Fibroblast of skin of back (primary cell): ENCODE measurements at places on chromosomes 2 and 18.

GRCh38 chr2:113886479-113887008 is 3.3 kb upstream of the ACTR3 start:
- peak; percentile 94 for DNase-seq

- no peak for DNase-seq
These were observed 168.4 kb upstream of the HAAO start for GRCh38 chr2:42960842-42961180.

GRCh38 chr2:112493858-112494648 is 12.1 kb downstream of the TTL start:
- DNase-seq: peak; percentile 91

DNA sequence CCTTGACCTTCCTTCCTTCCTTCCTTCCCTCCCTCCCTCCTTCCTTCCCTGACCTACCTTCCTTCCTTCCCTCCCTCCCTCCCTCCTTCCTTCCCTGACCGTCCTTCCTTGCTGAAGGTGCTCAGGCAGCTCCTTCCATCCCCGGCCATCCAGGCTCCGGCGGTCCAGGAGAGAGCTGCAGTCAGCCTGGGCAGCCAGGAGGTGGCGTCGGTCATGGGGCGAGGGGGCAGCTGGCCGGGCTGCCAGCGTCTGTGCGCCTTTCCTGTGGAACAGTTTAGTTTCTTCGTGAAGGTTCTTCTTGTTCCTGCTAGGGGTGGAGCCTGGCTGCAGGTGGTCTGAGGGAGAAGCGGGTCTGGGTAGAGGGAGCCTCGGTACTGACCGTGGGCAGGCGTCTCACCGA is 15.7 kb downstream of the GPR35 start:
- peak; percentile 28 for DNase-seq

DNA sequence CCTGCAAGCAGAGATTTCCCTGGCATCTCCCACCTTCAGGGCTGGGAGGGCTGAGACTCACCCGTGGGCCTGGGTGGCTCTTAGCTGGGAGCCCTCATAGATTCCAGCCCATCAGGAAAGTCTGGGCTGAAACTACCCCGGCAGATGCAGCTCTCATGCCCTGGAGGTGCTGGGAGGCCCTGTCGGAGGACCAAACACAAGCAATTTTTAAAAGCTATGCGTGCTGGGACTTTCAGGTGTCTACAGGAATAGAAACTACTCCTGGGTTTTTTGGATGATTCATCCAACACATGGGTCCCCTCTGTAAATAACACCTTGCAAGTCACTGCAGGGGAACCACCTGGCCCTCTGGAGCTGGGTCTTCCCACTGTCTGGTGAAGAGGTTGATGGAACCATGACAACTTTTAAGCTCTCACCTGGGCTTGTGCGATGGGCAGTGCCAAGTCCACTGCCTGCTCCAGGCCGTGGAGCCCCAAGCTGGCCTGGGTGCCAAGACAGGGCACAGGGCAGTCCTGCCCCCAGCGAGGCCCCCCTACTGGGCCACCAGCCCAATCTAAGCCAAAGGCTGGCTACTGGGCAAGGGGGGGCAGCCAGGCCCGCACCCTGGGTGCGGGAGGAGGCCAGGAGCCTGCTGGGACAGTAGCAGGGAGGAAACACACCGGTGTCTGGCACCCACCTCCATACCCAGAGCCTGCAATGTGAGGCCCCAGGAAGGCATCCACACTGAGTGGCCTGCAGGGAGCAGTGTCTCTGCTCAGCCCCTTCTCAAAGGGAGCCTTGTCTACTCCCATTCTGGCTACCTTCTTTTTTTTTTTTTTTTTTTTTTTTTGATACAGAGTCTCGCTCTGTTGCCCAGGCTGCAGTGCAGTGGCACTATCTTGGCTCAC is 1.1 kb upstream of the GPR55 start:
- no peak for DNase-seq

- DNase-seq: no peak
These were observed 32.9 kb downstream of the HDLBP start for GRCh38 chr2:241282555-241282954.

DNA sequence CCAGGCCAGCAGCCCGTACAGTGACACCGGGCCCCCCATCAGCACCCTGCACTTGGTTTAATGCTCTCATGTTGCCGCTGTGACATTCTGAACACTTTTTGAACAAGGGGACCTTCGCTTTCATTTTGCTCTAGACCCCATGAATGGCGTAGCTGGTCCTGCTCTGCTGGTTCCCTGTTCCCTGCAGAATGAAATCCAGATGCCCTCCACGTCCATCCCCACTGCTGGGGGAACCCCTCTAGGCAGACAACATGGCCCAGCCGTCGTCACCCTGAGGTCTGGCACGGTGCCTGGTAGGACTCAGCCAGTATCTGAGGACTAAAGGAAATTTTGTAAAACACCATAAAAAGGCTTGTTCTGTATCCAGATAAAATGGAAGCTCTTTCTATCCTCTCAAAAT is 128.6 kb downstream of the KCTD1 start:
- peak; percentile 26 for DNase-seq

DNA sequence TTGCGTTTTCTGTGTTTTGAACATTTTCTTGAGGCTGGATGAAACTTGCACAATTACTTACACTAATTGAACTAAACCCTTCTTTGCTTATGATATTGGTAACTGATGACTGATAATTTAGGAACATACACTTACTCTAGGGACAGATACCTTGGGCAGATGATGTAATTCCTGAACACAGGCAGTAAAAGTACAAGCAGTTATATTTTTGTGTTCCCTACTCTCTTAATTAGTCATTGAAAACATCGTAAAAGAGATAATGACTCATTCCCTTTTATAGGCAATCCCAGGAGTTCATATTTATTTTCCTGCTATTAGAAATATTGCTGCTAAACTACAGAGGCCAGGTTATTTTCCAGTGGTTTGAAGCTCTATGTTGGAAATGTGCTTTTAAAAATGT is 46.4 kb downstream of the CCDC85A start:
- no peak for DNase-seq

GRCh38 chr2:65767946-65768345 is 335.5 kb upstream of the SPRED2 start:
- DNase-seq: no peak

DNA sequence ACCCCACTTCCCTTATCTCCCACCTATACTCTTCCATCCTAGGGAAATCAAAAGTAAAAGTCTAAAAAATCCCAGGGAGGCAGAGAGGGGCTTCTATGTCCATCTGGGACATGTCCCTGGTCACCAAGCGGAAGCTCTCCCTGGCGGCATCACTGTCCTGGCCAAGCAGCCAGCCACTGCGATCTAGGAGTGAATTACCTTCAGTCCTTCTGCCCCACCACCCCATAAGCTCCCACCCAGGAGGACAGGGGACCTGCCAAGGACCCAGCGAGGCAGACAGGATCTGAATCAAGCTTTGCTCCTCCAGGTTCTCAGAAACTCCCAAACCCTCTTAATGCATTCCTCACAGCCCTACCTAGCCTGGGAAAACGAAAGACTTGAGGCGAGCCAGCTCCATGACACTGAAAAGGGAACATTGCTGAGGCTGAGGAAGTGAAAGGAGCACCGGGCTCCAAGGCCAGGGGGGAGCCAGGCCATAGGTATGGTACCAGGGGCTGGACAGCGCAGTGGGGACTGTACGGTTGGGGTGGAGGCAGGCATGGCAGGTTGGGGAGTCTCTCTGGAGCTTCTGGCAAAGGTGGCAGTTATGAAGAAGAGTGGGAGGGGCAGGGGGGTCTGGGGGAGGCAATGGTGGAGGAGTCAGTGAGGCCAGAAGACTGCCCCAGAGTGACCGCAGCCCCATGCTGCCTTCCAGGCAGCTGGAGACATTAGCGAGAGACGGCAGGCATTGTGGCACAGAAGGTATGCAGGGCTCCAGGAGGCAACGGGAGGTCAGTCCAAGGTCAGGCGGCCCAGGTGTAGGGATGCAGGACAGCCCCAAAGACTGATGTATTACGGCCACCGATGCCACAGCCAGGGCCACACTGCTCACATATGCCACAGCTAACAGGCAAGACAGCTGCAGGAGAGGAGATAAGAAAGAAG is 2.7 kb upstream of the SLC23A3 start:
- DNase-seq: no peak

DNA sequence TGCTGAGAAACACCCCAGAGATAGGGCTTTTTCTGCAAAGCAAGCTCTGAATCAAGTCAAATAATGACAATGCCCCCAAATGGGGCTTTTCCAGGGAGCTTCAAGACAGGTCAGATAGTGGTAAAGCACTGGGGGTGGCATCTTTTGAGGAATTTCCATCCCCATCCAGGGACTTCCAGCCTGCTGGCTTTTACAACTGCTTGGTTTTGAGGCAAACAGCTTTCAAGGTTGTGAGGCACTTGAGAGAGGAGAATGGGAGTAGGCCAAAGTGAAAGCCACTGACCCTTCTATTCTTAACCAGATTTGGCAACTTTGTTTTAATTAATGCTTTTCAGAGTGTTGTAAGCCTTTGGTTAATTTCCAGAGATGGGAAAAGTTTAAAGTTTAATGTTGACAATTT is 762.0 kb upstream of the POU3F3 start:
- no peak for DNase-seq

DNA sequence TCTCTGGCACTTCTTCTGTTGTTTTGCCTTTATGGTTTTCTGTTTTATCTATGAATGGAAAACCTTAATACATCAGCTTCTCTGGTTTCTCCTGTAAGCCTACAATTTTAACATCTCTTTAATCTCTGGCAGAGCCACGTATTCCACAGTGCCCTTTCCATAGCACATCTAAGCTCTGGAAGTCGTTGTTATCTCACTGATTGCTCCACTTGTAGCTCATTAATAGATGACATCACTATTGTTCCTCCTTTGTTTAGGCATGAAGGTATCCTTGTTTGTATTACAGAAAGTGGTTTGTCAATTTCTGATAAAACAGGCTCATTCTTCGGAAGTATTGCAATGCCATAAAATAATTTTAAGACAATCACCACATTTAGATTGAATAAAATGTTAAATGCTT is 185.2 kb downstream of the ZNF804A start:
- DNase-seq: no peak

DNA sequence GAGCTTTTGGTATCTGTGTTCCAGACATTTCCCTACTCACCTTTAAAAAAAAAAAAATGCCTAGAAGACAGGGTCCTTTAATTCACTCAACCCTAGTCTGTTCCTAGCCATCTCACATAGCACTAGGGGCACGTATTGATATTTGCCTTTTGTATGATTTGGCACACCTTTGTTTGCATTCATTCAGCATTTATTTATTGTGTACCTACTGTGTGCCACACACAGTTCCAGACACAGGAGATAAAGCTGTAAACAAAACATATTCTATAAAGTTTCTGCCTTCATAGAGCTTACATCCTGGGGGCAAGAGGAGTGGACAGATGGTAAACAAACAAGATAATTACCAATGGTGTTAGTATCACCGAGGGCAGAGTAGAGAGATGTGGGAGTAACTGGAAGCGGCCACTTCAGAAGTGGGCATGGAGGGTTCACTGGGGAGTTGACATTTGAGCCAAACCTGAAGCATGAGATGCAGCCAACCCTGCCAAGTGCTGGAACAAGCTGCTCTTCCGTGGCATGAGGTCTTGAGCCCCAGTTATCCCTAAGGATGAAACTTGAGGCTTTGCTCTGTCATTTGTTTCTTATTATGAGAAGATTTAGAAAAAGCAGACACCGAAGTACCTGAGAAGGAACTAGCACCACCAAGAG is 18.2 kb downstream of the MAPRE2 start:
- no peak for DNase-seq

GRCh38 chr2:26969077-26969844 is 1.2 kb upstream of the MAPRE3 start:
- no peak for DNase-seq
